ENCODE measurements at places on chromosomes 1 and 21.

DNA sequence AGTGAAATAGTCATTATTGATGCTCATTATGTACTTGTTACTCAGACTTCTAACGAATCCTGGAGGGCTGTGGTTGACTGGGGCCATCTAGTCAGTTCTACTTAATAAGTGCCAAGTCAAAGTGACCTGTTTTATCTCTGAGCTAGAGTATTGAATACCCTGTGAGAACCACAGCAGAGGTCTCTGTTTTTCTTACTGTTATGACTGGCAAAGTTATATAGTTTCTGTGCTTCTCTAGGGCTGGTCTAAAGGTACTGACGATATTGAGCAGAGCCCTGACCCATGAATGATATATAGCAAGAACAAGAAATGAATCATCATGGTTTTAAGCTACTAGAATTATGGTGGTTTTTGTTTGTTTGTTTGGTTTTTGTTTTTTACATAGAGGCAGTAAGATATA lies 555.8 kb downstream of the PLA2G4A start:
- DNase-seq = no peak

DNA sequence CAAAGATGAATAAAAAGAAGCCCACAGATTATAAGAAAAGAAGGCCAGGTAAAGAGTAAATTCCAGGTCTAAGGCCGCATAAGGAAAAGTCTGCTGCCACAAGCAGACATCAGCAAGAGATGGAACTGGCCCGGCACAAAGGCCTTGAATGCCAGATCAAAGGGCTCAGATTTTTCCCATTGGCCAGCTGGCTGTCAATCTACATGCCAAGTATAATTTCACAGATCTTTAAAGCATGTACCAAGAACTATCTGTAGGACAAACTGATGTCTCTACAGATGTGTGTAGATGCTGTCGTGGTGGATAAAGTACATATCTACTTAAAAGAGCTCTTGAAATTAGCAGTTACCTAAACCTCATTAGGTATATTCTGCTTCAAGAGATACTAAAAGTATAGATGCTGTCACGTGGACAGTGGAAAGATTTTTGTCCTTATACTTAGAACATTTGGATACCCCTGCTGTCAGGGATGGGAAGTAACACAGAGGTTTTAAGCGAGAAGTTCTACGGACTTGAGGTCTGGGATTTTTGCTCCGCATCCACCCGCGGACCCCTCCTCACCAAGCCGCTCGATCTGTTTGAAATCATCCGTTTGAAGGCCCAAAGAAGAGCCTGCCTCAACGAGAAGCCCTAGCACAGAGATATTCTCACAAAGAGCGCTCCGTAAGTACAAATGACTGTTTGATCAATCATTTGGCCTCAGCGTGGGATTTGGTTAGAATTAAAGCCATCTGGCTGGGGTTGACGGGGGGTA lies 10.1 kb downstream of the GLIS1 start:
- no peak for DNase-seq

- DNase-seq = no peak
Measured at GRCh38 chr1:2378441-2378851, 12.9 kb downstream of the MORN1 start.

GRCh38 chr1:19597496-19598309 lies 46.4 kb upstream of the NBL1 start:
- DNase-seq = no peak

GRCh38 chr1:161816201-161816600 lies 50.1 kb downstream of the ATF6 start:
- DNase-seq = no peak

GRCh38 chr1:169697755-169698154 lies 13.7 kb downstream of the SELL start:
- DNase-seq = no peak

DNA sequence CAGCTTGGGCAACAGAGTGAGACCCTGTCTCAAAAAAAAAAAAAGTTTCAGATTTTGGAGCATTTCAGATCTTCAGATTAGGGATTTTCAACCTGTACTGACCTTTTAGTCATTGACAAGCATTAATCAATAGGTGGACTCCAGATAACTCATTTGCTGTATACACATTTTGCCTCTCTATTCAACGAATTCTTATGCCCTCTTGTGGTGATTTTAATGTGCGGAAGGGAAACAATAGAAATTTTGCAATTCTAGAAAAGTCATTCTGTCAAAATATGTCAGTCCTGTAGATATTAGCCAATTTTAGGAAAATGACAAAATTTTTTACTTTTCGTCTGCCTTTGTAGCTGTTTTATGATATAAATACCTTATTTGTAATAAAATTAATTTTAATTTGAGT lies 11.6 kb upstream of the OR2G2 start:
- DNase-seq = no peak

GRCh38 chr1:198778049-198778448 lies 139.2 kb downstream of the PTPRC start:
- DNase-seq = no peak

- DNase-seq = no peak
Measured at GRCh38 chr21:46284077-46284644, 1.2 kb downstream of the MCM3AP start.

- no peak for DNase-seq
Measured at GRCh38 chr1:53123453-53124140, 18.8 kb downstream of the SLC1A7 start.

- no peak for DNase-seq
Measured at GRCh38 chr1:36080236-36080635, 3.7 kb upstream of the TEKT2 start.

DNA sequence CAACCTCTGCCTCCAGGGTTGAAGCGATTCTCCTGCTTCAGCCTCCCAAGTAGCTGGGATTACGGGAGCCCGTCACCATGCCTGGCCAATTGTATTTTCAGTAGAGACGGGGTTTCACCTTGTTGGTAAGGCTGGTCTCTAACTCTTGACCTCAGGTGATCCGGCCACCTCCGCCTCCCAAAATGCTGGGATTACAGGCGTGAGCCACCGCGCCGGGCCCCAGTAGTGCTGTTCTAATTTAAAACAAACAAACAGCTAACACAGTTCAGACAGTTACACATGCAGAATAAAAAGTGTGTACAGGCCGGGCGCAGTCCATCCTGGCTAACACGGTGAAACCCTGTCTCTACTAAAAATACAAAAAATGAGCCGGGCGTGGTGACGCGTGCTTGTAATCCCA lies 35.6 kb upstream of the OPRD1 start:
- DNase-seq = no peak

GRCh38 chr1:72281144-72281543 lies 1.2 kb downstream of the NEGR1 start:
- no peak for DNase-seq

GRCh38 chr1:109838838-109839240 lies 71.8 kb upstream of the CSF1 start:
- no peak for DNase-seq

GRCh38 chr1:90834886-90835660 lies 118.0 kb upstream of the BARHL2 start:
- no peak for DNase-seq

GRCh38 chr1:233180641-233181364 lies 114.7 kb downstream of the PCNX2 start:
- no peak for DNase-seq

DNA sequence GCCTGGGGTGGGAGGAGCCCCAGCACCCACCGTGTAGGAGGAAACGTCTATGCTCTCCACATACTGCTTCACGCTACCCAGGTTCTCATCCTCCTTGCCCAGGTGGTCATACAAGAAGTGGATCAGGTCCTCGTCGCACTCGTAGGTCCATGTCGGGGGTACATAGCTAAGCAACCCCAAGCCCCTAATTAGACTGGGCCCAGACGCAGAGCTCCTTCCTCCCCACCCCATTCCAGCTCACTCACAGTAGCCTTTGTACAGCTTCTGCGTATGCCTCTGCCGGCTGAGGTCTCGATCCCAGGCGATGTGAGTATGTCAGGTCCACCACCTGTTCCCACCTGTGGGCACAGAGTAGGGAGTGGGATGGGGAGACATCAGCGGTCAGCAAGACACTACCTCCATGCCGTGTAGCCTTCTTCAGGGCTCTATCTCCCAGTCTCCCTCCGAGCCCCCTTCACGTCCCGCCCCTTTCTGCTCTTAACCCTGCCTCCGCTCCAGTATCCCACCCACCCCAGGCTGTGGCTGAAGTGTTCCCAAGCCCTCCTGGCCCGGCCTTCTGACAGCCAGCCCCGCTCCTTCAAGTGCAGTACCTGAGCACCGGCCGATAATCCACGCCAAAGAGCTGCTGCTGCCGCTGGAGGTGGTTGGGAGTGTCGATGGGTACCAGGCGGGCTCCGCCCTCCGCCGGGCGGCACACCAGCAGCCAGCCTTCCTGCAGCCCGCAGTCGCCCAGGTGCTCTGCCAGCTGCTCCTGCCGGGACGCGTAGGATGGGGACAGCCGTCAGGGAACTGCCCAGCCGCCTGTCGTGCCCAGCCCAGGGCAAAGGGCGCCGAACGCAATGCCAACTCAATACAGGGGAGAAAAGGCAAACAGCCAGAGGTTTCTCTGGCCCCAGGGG lies 919 bp downstream of the HECTD3 start:
- DNase-seq = peak; percentile 15

DNA sequence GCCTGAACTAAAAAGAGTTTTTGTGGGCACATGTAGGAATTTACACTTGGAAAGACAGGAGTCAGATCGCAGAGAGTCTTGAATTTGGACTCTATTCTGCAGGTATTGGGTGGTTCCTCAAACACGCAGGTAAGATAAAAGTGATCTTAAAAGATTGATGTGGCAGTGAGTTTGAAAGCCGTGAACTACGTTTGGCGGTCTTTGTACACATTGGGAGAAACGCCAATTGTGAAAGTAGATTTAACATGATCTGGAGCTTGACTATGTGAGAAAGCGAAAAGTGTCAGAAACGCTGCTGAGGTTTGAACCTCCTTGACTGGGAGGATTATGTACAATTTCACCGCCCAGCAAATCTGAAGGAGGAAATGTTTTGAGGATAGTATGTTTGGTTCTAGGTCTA lies 1.5 kb upstream of the PPP2R5A start:
- DNase-seq = no peak

- no peak for DNase-seq
Measured at GRCh38 chr1:77639056-77639455, 43.4 kb downstream of the ZZZ3 start.

GRCh38 chr1:198725090-198725489 lies 86.2 kb downstream of the PTPRC start:
- DNase-seq = no peak

DNA sequence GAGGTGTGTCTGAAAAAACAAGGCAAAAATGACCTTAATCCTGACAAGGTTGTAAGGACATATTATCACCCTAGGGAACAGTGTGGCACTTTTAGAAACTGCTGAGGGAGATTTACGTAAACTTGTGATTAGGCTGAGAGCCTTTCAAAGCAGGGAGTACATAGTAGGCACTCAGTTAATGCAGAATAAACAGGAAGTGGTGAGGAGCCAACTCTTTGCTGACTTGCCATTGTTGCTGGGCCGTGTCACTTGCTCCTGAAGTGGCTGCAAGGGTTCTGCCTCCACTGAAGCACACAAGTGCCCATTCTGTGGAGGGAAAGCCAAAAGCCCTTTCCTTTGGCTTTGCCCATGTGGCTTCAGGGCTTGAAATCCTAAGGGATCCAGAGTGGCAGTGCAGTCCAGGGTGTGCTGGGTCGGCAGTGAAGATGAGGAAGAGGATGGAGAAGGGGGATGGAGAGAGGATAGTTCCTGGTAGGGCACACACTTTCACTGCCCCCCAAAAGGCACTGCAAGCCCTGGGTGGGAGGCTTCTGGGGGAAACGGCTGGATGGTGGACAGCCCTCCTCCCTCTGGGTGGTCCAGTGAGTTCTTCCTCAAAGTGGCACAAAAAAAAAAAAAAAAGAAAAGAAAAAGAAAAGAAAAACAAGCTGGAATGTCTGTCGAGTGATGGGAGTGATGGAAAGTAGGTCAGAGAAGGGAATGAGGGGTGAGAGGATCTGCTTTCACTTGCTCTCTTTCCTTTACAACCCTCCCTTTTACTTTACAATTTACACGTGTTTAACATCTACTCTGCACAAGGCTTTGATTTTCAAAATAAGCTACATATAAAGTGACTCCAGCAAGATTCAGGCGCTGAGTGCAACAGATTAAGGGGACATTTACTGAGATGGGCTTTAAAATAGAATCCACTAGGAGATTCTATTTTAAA lies 13.7 kb upstream of the RHEX start:
- DNase-seq = no peak

DNA sequence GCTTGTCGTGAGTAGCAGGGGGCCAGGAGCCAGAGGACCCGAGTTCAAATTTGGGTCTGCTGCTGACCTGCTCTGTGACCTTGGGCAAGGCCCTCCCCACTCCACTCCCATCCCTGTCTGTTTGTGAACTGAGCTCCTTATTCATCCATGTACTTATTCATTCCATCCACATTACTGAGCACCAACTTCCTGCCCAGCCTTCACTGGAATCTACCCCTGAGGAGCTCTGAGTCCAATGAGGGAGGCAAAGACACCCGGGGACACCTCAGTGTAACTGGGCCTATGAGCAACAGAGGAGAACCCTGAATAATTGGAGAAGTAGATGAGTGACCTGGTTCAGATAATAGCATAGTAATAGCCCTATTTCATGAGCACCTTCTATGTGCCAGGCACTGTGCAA lies 8.9 kb downstream of the BSND start:
- DNase-seq = no peak

DNA sequence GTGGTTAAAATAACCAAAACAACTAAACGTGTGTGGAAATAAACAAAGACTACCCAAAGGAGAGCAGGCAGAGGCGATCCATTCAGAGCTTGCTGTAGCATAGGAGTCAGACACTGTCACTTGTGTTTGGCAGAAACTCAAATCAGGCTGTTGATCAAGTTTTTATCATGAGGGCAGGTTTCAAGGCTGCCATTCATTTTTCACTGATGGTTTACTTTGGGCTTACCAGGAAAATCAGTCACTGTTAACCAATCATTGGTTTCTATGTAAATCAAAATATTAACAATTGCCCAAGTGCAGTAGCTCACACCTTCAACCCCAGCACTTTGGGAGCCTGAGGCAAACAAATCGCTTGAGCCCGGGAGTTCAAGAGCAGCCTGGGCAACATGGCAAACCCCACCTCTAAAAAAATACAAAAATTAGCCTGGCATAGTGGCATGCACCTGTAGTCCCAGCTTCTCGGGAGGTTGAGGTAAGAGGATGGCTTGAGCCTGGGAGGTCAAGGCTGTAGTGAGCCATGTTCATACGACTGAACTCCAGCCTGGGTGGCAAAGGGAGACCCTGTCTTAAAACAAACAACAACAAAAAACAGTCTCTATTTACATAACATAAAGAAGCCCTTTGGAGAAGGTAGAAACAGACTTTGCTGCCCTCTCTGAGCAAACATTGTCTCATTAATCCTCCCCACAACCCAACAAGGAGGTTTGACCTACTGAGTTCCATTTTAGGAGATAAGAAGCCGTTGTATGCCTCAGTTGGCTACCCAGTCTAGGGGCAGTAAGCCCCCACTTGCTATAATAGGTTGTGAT lies 21.1 kb upstream of the ETS2 start:
- DNase-seq = no peak
